ENCODE measurements at places on chromosomes 3 and 15.

DNA sequence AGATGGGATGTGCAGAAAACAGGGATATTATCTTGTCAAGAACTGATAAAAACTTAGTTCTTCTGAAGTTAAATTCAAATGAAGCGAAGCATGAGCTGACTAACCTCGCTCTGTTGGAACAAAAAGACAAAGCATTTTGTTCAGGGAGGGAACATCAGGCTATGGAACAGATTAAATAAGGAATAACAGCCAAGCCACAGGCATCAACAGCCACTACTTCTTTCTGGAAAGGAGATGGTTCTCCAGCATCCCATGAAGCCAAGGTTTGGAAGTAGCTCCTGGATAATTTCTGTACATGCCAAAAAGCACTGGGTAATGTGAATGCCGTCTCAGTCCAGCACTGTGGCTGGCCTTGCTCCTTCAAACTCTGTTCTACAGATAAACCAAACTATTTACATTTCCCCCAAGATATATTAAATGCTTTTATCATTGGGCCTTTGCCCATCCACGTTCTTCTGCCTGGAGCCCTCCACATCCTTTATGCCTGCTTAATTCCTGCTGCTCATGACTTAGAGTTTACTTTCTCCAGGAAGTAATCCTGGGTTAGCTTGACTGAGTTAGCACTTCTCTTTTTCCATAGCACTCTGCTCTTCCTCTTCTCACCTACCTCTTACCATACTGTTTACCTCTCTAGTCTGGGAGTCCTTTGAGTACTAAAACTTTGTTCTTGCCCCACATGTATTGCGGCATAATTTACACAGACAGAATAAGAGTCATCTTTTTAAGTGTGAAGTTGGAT is 232.0 kb downstream of the CLSTN2 start:
- no peak for DNase-seq

DNA sequence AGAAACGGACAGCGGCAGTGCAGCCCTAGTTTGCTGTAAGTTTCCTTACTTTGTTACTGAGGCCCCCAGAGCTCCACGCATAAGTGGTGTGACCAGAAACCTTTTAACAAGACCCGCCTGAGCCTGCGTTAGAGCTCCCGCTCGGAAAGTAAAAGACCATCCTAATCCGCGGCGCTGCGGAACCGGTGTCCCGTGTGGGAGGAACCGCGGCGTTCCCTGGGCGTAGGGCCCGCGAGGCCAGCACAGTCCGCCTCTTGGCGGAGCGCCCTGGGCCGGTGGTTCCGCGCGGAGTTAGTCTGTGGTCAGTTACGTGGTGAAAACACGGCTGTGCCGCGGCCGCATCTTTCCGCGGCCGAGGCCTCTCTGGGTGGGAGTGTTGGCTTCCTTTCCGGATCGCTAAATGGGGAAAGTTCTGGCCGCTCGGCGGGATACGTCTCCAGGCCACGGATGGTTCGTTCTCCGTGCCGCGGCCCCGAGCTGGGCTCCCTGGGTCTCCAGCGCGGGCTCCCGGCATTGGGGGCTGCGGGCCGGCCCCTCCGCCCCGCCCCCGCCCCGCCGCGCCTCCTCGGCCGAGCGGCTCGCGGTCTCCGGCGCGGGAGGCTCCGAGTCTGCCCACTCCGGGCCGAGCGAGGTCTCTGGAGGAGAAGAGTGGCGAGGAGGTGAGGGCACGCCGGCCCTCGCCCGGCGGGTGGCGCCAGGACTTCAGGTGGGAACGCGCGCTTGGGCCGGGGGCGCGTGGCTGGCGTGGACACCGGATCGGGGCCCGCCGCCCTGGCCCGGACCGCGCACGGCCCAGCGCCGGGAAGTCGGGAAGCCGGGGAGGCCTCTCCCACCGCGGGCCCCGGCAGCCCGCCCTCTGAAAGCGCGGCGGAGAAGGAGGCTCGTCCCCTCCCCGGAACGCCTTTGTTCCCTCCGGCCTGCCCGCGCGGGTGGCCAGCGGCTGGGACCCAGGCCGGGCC is 754 bp downstream of the B3GNT5 start:
- no peak for DNase-seq

DNA sequence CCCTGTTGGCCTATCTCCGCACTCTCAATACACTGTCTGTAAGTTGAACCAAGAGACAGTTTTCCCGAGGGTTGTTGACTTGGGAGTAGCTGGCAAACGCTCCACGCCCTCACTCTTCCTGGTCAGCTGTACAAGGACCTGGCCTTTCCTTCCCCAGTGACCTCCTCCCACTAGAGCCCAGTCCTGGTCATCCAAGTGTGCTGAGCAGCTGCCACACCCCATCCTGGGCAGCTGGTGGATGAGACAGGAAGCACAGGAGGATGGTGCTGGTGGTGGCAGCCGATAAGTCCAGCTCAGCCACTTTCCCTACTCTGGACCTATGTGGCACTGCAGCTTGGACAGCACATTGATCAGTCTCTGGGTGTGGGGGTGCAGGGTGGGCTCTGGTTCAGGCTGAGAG is 19.8 kb downstream of the PFKFB4 start:
- DNase-seq, result no peak

GRCh38 chr15:27046880-27047279 is 75.9 kb downstream of the GABRG3 start:
- no peak for DNase-seq

DNA sequence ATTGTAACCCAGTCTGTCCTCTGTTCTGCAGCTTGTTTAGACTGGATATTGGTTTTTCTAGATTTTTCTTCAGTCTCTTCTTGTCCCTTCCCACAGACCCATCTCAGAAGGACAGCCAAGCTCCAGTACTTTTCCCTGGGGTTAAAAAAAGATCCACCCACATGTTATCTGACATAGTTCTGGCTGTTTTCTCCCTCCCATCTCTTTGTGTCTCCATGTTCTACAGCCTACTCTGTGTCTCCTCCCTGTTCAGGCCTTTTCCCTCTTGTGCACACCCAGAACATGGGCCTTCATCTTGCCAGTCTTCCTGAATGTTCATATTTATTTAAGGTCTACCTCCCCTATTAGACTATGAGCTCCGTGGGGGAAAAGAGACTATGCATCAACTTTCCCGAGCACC is 5.1 kb upstream of the PPP4R2 start:
- no peak for DNase-seq

- no peak for DNase-seq
Observed at GRCh38 chr15:64775551-64776401, at the start of gene RBPMS2. TSS of gene RBPMS2 (minus strand) at chr15:64775589. CDS start at chr15:64775319, 270 bp downstream.

- no peak for DNase-seq
Observed at GRCh38 chr3:71548705-71549384, 34.7 kb downstream of the FOXP1 start.

DNA sequence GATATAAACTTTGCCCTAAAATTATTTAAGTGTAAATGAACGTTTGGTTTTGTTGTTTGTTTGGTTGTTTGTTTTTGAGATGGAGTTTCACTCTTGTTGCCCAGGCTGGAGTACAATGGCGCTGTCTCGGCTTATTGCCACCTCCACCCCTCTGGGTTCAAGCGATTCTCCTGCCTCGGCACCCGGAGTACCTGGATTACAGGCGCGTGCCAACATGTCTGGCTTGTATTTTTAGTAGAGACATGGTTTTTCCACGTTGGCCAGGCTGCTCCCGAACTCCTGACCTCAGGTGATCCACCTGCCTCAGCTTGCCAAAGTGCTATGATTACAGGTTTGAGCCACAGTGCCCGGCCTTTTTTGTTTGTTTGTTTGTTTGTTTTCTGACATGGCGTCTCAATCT is 87.9 kb upstream of the CHD2 start:
- no peak for DNase-seq

- DNase-seq, result no peak
Observed at GRCh38 chr15:51884517-51885236, 55.2 kb downstream of the TMOD3 start.

- peak; percentile 30 for DNase-seq
Observed at GRCh38 chr3:32421991-32422859, 30.6 kb downstream of the CMTM7 start.

GRCh38 chr3:59425371-59425770 is 375.5 kb upstream of the CFAP20DC start:
- no peak for DNase-seq

GRCh38 chr15:69389426-69389825 is 24.7 kb upstream of the KIF23 start:
- no peak for DNase-seq

DNA sequence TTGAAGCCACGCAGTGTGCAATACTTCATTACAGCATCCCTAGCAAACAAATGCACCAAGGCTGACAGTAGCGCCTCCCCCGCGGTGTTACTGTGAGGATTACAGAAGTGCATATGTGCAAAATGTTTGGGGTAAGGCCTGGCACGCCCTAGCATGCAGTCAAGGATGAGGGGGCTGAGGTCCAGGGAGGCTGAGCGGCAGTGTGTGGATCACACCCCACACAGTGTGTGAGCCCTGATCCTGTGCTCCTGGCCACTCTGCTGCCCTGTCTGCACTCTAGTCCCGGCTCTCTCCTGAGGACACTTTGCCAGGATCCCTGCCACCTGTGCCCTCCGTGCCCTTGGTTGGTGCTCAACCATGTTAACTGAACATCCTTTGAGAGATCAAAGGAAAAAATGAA is 71.3 kb downstream of the WNT7A start:
- no peak for DNase-seq
